ENCODE measurements at places on chromosomes 1 and 21. TPM values are rescaled to one million over a fixed set of nuclear protein-coding genes. Genes with fewer than 3 reads are reported as not detected.

Gene UBASH3A
- total RNA-seq = not detected

Gene LCE1D
- not detected for total RNA-seq

Gene CASQ2
- not detected for total RNA-seq

Gene ARMH1
- total RNA-seq = 0.62 TPM

Gene NUP210L
- not detected for total RNA-seq

Gene ENAH
- 184 TPM for total RNA-seq

GRCh38 chr1:207996636-207997035, 85.7 kb upstream of the CD34 start:
- no peak overlapping the region for H3K4me3 ChIP-seq
- no peak overlapping the region for H3K27ac ChIP-seq
- no peaks in the 10 kb centered on the region for H3K27me3 ChIP-seq
- H3K4me1 ChIP-seq = peaks cover 23% of the 10 kb centered on the region
- DNase-seq = no peak

- H3K4me1 ChIP-seq = no peaks in the 10 kb centered on the region
- no peak overlapping the region for H3K4me3 ChIP-seq
- no peak overlapping the region for H3K27ac ChIP-seq
- H3K36me3 ChIP-seq = no peaks in the 10 kb centered on the region
- DNase-seq = no peak
- no peaks in the 10 kb centered on the region for H3K27me3 ChIP-seq
These were observed 101.7 kb downstream of the OLFML2B start for GRCh38 chr1:161921990-161922389.

- no peak overlapping the region for H3K4me3 ChIP-seq
- H3K27ac ChIP-seq = no peak overlapping the region
- H3K4me1 ChIP-seq = peaks cover 35% of the 10 kb centered on the region
These were observed 5.2 kb upstream of the AHDC1 start for GRCh38 chr1:27609210-27609555.

DNA sequence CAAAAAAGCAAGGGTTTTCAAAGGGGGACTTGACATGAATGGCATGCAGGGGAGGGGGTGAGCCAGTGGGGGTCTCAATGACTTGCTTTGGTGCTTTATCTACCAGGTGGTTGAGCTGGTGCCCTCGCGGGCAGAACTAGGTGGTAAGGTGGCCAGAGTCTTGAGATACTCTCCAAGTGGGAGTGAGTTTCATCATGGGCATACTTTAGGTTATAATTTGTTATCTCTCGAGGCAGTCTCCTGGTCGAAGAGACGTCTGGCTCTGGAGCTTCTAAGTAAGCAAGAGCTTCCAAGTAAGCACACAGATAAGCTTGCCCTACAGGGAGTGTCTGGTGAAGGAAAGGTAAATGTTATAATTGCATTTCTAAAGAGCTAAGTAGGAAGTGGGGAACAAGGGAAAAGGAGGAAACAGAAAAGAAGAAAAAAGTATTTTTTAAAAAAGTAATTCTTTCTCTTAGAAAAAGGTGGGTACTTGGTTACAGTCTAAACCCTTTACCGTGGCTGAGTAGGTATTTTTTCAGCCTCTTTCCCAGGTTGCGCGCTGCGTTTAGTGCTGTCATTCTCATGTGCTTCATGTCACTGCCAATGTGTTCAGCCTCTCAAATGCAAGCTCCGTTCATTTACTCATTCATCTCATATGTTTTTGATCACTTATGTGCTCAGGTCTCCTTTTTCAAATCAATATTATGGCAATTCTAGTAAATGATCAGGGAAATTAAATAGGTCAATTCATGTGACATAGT, 31.6 kb upstream of the DNAJC6 start:
- H3K4me3 ChIP-seq = peak overlapping the region; percentile 29
- no peak overlapping the region for H3K27ac ChIP-seq
- DNase-seq = no peak
- no peaks in the 10 kb centered on the region for H3K36me3 ChIP-seq

DNA sequence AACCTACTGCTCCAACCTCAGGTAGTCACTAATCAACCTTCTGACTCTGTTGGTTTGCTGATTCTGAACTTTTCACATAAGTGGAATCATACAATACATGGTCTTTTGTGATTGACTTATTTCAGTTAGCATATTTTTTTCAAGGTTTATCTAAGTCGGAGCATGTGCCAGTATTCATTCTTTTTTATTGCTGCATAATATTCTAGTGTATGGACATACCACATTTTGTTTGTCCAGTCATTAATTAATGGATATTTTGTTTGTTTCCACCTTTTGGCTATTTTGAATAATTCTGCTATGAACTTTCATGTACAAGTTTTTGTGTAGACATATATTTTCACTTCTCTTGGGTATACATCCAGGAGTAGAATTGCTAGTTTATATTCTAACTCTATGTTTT, 53.0 kb upstream of the LRRN2 start:
- H3K27me3 ChIP-seq = no peaks in the 10 kb centered on the region
- no peaks in the 10 kb centered on the region for H3K36me3 ChIP-seq
- H3K27ac ChIP-seq = no peak overlapping the region
- H3K4me3 ChIP-seq = no peak overlapping the region
- H3K4me1 ChIP-seq = no peaks in the 10 kb centered on the region

DNA sequence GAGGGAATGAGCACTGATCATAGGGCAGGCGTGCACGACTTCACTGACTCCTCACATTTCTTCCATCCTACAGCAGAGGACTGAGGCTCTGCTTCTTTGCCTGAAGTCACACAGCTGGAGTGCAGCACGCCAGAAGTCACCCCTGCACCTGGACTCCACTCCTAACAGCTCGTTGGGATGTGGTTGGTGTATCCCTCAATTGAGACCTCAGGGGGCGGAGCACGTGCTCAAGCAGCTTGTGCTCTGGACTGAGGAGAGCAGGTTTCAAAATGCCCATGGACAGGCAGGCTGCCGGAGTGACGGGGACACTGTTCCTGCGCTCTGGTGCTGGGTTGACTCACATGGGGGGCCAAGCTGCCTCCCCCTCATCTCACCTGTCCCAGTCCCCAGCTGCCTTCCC, 13.9 kb downstream of the CHIT1 start:
- no peaks in the 10 kb centered on the region for H3K36me3 ChIP-seq
- peaks cover 10% of the 10 kb centered on the region for H3K4me1 ChIP-seq
- no peak overlapping the region for H3K27ac ChIP-seq
- H3K27me3 ChIP-seq = no peaks in the 10 kb centered on the region
- H3K4me3 ChIP-seq = no peak overlapping the region

- no peak for DNase-seq
- H3K27ac ChIP-seq = no peak overlapping the region
- H3K36me3 ChIP-seq = no peaks in the 10 kb centered on the region
- H3K4me3 ChIP-seq = no peak overlapping the region
These were observed 35.9 kb upstream of the KANK4 start for GRCh38 chr1:62355095-62355494.

GRCh38 chr1:34591751-34592629, 162.9 kb upstream of the GJB5 start:
- no peak overlapping the region for H3K4me3 ChIP-seq
- no peaks in the 10 kb centered on the region for H3K27me3 ChIP-seq
- H3K27ac ChIP-seq = no peak overlapping the region

- H3K36me3 ChIP-seq = no peaks in the 10 kb centered on the region
- H3K4me3 ChIP-seq = peak overlapping the region; percentile 80
- H3K4me1 ChIP-seq = peaks cover 59% of the 10 kb centered on the region
- no peak for DNase-seq
- H3K27ac ChIP-seq = no peak overlapping the region
These were observed 6.0 kb downstream of the FOXO6 start for GRCh38 chr1:41367288-41367642.

GRCh38 chr1:160431006-160431405, 30.6 kb downstream of the VANGL2 start:
- no peak for DNase-seq
- H3K36me3 ChIP-seq = no peaks in the 10 kb centered on the region
- no peaks in the 10 kb centered on the region for H3K27me3 ChIP-seq
- no peak overlapping the region for H3K27ac ChIP-seq
- H3K4me1 ChIP-seq = 0 out of 2 replicates have a peak, but pooled peaks cover 3% of the 10 kb centered on the region
- no peak overlapping the region for H3K4me3 ChIP-seq

GRCh38 chr1:54396261-54396933, 9.8 kb downstream of the SSBP3 start:
- H3K27ac ChIP-seq = no peak overlapping the region
- H3K4me3 ChIP-seq = no peak overlapping the region
- no peak for DNase-seq
- no peaks in the 10 kb centered on the region for H3K27me3 ChIP-seq

DNA sequence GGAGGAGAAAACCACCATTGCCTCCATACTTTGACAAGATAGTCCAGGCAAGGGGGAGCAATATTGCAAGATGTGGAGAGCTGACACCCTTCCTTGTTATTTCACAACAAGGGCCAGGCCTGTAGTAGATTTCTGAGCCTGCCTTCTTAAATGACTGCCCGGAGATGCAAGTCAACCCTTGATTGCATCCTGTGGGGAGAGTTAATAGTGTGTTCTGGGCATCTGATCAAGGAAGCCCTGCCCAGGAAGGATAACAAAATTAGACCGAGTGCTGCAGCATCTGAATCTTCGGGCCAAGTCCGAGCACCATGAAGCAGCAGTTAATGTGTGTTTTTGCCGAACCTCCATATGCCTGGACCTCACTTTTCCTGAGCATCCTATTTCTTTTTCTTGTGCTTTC, 382.3 kb downstream of the PRDM2 start:
- H3K27me3 ChIP-seq = no peaks in the 10 kb centered on the region
- H3K36me3 ChIP-seq = no peaks in the 10 kb centered on the region
- no peak for DNase-seq
- no peak overlapping the region for H3K4me3 ChIP-seq
- no peak overlapping the region for H3K27ac ChIP-seq

- peaks cover 59% of the 10 kb centered on the region for H3K4me1 ChIP-seq
- DNase-seq = peak; percentile 56
- H3K27me3 ChIP-seq = no peaks in the 10 kb centered on the region
- peak overlapping the region; percentile 18 for H3K4me3 ChIP-seq
- H3K36me3 ChIP-seq = no peaks in the 10 kb centered on the region
These were observed 38.5 kb upstream of the ID3 start for GRCh38 chr1:23597635-23598388.

DNA sequence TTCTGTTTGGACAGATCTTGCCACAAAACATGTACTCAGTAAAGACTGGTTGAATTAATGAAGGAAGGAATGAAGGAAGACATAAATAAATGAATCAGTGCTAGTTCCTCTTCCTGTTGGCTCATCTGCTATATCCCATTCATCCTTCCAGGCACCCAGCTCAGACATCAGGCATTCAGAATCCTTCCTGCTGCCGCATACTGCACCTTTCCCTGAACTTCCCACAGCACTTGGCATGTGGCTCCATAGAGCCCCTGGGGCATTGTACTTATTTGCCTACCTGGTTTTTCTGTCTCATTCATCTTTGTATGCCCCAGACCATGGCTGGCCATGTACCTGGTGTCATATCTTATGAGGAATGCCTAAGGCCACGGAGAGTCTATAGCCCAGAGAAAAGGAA, 34.4 kb upstream of the ZNF648 start:
- H3K4me1 ChIP-seq = peaks cover 15% of the 10 kb centered on the region
- no peak overlapping the region for H3K27ac ChIP-seq
- H3K36me3 ChIP-seq = no peaks in the 10 kb centered on the region

All from GM23338 (cell line).